ENCODE measurements at places on chromosomes 16 and 17.
A peak's percentile ranks its signal among the peaks of the same experiment; 100 is the strongest.

GRCh38 chr17:67139784-67140665, 95.7 kb downstream of the CACNG1 start:
- no peak for DNase-seq

GRCh38 chr17:71501711-71502110, 619.1 kb upstream of the SOX9 start:
- DNase-seq = peak; percentile 23

- DNase-seq = no peak
Observed at GRCh38 chr16:87255866-87256265, 61.3 kb downstream of the C16orf95 start.

GRCh38 chr17:51398687-51399086, 138.3 kb downstream of the UTP18 start:
- no peak for DNase-seq

DNA sequence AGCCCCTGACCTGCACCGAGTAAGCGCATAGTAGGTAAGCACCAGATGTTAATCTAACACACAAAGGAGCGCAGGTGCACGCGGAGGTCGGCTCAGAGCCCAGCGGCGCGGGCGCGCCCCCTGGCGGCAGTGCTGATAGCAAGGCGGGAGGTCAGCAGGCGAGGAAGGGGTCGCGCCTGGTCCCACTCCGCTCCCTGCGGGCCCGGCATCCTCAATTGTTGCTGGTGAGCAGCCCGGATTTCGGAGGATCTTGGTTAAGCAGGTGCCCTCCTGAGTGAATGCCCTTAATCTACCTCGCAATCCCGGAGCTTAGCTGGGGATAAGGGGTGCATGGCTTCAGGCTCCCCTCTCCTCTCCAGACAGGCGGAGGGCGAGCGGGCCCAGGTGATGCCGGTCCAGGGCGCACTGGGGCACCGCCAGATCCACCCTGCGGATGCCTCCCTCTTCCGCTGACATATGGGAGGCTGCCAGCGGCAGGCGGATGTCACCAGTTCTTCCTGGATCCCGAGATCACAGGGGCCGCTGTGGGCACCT, 4.0 kb upstream of the WNT3 start:
- no peak for DNase-seq
